ENCODE measurements at places on chromosomes 6 and 20.

DNA sequence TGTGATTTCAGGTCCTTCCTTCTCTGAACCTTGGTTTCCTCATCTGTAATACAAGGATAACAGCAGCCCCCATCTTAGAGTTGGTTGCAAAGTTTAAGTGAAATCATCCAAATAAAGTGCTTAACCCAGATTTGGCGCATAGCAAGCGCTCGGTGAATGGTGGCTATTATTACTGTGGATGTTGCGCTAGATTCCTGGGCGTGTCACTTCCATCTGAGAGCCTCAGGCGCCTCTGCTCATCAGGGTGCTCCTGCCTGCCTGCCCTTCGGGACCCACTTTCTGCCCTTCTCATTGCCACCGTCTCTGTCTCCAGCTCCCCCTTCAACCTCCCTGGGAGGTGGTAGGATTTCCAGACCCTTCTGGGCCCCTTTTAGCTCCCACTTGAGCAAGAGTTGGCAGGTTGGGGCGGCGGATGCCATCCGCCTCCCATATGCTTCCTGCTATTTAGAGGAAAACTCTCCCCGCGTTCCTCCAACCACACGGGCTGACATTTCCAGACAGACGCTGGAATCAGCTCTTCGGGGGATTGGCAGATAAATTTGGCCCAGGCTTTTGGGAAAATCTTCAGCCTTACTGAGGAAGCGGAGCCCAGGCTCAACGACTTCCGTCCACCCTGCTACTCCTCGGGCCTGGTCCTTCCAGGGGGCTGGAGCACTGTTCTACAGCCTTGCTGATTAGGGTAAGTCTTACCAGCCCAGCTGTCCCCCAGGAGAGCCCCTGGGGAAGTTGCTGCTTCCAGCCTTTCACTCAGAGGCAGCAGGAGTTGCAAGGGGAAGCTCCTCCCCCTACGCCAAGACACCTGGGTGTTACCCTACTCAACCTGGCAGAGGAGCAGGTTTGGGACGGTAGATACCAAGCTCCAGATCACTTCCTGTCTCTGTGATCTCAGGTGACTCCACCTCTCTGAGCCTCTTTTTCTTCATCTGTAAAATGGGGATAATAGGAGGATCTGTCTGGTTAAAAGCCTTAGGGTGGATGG lies 71.5 kb downstream of the DLGAP4 start:
- no peak for DNase-seq

DNA sequence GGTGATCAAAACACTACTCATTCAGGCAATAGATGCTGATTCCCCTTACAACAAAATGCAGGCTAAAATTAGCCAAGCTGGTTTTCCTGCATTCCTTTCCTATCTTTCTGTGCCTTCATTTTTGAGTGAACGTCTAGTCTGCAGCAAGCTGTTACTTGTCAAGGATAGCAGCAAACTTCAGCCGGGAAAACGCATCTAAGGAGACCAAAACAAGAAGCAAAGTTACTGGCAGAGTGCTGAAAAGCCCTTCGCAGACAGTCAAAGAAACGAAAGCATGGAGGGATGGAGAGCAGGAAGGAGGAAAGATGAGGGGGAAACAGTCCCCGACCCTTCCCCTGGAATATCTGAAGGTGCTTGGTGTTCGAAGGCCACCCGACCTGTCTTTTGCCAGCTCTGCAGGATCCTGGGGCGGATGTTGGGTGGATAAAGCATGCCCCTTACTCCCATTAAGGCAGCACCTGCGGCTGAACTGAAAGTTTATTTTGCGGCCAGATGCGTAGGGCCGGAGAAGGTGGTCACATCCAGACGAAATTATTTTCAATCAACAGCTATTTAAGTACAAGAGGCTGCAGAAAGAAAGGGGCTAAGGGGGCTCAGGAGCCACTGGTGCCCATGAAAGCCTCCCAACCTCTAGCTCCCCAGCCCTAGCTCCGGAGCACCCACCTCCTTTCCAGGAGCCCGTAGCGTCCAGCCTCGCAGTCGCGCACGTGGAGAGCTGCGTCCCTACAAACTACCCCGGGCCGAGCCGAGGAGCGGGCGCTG lies 538 bp downstream of the FERMT1 start:
- DNase-seq: no peak

- DNase-seq: no peak
These were observed 375.4 kb upstream of the HS3ST5 start for GRCh38 chr6:114718186-114718585.

- no peak for DNase-seq
These were observed 112.1 kb downstream of the TCP11 start for GRCh38 chr6:35028781-35029769.

- no peak for DNase-seq
These were observed 79.2 kb upstream of the BACH2 start for GRCh38 chr6:90375681-90376439.

- DNase-seq: no peak
These were observed 15.2 kb downstream of the TBX18 start for GRCh38 chr6:84749181-84749580.

GRCh38 chr6:131643855-131644460 lies 6.9 kb downstream of the ENPP3 start:
- DNase-seq: no peak

DNA sequence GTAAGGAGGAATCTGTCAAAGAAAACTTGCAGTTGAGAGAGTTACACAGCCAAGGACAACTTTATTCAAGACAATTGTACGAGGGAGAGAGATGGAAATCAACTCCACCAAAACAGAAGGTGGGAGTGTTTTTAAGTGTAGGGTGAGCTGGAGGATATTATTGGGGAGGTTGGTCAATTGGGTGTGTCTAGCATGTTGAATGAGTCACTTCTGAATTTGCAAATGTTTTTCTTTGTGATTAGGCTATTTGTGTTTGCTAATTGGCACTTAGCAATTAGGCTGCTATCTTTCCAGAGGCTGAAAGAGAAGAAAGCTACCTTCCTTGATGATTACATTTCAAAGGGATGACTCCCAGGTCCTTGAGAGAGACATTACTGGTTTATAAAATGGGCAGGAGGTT lies 441.1 kb downstream of the MEI4 start:
- DNase-seq: no peak

GRCh38 chr20:37261714-37262113 lies at the start of gene GHRH:
Gene GHRH (minus strand): TSS chr20:37261814. CDS start chr20:37256889, 4,925 bp downstream.
- no peak for DNase-seq

GRCh38 chr6:6497541-6497940 lies 91.0 kb upstream of the LY86 start:
- DNase-seq: no peak

- no peak for DNase-seq
These were observed 8.4 kb downstream of the PSMG4 start for GRCh38 chr6:3267162-3267561.

DNA sequence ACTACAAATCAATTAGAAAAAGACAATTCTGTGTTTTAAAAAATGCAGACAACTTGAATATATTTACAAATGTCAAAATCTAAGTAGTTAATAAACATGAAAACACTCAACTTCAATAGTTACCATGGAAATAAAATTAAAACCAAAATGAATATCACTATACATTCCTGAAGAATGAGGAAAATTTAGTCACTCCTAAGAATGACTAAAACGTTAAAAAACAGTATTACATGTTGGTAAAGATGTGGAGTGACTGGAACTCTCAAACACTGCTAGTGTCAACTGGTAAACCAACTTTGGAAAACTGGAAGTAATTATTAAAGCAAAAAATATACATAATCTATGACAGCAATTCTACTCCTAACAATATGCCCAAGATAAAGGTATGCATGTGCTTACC lies 36.3 kb downstream of the AHI1 start:
- DNase-seq: no peak

GRCh38 chr6:35058865-35059522 lies 82.1 kb downstream of the TCP11 start:
- no peak for DNase-seq

- DNase-seq: no peak
These were observed 125.6 kb downstream of the BANF2 start for GRCh38 chr20:17825252-17825959.

DNA sequence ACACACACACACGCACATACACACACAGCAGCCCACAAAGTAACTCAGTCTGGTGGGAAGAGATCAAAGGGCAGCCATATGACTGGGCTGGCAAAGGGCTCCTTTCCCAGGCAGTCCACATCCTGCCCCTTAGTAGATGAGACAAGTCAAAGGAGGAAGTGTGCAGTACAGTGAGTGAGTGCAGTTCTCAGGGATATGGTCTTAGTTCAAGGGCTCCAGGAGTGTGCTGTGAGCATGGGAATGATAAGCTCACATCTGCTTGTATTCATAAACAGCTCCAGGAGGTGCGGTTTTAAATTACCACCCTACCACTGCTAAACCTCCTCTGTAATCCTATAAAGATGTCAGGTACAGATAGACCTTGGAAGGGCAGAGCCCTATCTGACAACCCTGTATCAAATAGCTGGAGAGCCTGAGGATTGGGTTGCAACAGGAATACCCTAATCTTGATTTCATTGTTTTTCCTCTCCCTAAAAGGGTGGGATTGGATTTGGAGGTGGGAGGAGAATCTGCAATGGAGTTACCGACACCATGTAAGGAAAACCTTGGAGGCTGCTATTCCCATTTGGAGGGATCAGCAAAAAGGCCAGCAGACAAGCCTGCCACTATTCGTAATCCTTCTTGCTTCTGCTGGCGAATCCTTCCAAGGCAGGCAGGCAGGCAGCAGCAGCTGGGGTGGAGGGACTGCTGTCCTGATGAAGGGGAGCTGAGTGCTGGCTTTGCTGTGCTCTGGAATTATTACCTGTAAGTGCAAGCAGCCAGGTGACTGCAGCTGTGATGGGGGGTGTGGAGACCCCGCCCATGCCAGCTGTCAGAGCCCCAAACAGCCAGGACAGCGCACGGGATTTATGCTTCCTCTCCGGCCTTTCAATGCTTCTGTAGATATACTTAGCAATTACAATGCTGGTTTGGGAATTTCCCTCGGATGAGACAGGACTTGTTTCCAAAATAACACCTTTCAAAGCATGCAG lies 342.7 kb downstream of the PRL start:
- DNase-seq: no peak

- peak; percentile 89 for DNase-seq
These were observed 8.6 kb downstream of the NKX2-2 start for GRCh38 chr20:21505161-21505809.

DNA sequence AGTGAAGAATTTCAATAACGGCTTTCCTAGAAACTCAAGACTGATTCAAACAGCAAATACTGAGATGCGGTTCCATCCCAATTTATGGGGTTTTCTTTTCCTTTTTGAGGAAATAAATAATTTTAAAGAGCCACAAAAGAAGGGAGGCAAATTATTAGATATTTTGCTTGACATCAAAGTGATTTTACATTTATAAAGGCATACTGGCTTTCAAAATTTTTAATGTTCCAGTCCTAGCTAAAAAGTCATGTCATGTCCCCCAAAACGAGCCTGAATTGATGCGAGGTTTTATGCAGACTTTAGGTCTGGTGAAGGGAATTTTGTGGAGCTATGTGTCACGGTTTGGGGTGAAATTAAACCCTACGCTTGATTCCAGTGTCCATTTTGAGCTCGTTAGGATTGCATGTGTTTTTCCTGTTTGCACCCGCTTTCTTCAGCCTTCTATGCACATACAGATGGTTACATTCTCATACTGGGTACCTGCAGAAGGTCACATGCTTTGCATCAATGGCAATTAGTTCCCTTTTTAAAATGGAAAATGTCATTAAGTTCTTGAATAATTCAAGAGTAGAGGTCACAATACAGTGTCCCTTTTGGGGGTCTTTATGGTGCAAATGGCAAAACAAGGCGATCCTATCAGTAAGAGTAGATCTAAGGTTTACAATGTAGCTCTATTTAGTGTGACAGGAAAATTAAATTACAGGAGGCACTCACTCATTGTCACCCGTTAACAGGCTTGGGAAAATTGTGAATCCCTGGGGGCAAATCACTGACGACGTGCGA lies 17.3 kb downstream of the FOXA2 start:
- DNase-seq: no peak

- no peak for DNase-seq
These were observed 395.5 kb upstream of the RUNX2 start for GRCh38 chr6:44932651-44933091.

- no peak for DNase-seq
These were observed 312.7 kb upstream of the JARID2 start for GRCh38 chr6:14933183-14933544.

DNA sequence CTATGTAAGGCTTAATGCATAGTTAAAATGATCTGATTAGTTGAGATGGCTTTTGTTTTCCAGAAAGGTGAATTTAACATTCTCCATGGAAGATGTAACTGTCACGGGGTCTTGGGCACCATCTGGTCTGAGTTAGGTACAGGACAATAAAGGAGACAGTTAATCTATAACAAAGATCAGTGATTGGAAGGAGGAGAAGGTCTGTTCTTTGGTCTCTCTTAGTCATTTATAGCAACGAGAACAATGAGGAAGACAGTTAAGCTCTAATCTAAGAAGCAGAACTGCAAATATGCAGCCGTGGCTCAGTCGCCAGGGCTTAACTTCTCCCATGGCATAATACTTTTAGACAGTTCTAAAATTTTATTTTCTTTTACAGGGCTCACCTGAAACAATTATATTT lies 405.5 kb upstream of the SULF2 start:
- no peak for DNase-seq

DNA sequence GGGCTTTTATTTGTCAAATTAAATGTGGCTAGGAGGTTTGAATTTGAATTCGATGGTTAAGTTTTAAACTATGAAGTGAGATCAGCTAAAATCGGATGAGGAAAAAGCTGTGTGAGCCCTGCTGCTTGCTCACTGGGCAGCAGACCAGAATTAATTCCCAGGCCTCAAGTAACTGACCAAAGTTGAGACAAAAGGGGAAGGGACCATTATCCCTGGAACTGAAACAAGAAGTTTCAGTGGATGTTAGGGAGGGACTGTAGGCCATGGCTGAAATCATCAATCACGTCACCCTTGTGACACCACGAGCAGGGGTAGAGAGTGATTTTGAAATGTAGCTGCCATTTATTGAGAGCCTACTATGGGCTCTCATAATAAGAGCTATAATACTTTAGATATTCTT lies 7.0 kb upstream of the PRSS35 start:
- no peak for DNase-seq

- DNase-seq: no peak
These were observed 302.6 kb downstream of the TAF4 start for GRCh38 chr20:61762886-61763739.

GRCh38 chr6:25340431-25341202 lies 61.4 kb downstream of the CARMIL1 start:
- DNase-seq: no peak

GRCh38 chr20:42214074-42214473 lies 595.9 kb upstream of the CHD6 start:
- DNase-seq: no peak

DNA sequence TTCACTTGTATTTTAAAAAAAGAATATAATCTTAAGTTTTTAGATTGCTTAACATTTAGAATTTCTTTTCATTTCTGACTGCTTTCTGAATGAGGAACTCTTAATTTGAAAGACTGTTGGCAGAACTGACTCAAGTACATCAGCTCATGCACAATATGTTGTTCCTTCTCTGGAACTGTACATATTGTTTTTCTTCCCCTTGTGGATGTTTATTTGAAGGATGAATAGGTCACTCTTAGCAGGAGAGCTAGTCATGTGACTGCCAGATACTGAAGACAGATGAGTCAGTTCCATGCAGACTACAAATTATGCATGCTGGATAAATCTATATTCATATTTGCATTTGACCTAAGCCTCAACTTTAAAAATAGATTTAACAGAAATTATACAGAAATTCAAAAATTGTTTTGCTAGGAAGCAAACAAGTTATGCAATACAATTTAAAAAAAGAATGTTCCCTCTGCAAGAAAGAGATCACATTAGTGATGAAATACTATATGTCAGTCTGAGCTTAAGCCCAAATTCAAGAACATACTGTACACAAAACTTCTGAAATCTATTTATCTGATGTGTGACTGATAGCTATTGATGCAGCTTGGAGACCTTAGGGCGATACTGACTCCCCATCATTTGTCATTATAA lies 1274.9 kb upstream of the GJE1 start:
- DNase-seq: no peak

GRCh38 chr6:165191461-165191860 lies 117.9 kb downstream of the C6orf118 start:
- DNase-seq: no peak
